ENCODE measurements at places on chromosomes 1 and 21.
A peak's percentile ranks its signal among the peaks of the same experiment; 100 is the strongest.

DNA sequence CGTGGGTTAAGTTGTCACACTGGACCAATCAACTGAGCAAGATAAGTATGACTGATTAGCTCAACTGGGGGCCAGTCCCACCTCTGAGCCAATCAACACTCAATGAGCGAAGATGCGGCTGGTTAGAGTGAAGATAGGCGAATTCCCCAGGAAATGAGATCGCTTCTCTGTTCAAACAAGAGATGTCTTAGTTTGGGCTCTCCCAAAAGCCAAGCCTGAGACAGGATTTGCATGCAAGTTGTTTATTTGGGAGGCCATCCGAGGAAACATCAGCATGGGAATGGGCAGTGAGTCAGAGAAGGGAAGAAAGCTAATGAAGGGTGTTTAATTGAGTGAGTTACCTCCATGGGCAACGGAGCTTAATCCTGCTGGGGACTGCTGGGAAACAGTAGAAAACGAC, 4.9 kb upstream of the GJB5 start:
- H3K36me3 ChIP-seq, result no peaks in the 10 kb centered on the region
- H3K27me3 ChIP-seq, result peaks cover 16% of the 10 kb centered on the region
- DNase-seq, result no peak
- H3K27ac ChIP-seq, result no peak overlapping the region
- no peaks in the 10 kb centered on the region for H3K4me1 ChIP-seq
- H3K4me3 ChIP-seq, result no peak overlapping the region

DNA sequence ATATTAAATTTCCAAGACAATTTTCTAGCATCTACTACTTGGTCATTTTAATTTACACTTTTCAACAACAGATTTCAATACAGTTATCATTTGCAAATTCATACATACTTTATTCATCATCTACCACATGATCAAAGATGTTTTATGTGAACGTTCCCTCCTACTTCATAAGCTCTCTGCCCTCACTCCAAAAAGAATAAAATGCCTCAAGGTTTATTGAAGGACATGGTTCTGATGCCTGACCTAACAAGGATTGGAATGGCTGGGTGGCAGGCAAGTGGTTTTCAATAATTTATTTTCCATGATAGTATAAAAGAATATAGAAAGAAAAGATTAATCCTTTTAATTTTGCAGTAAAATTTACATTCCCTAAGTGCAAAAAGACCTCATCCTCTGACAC, 5.4 kb downstream of the CDKN2C start:
- peaks cover 23% of the 10 kb centered on the region for H3K27me3 ChIP-seq
- H3K4me3 ChIP-seq, result no peak overlapping the region
- H3K4me1 ChIP-seq, result peaks cover 7% of the 10 kb centered on the region

GRCh38 chr1:46442317-46443161, 47.1 kb upstream of the DMBX1 start:
- no peaks in the 10 kb centered on the region for H3K36me3 ChIP-seq
- H3K4me3 ChIP-seq, result peak overlapping the region; percentile 77
- H3K4me1 ChIP-seq, result peaks cover 13% of the 10 kb centered on the region
- peaks cover 28% of the 10 kb centered on the region for H3K27me3 ChIP-seq

- no peak overlapping the region for H3K4me3 ChIP-seq
- H3K4me1 ChIP-seq, result peaks cover 11% of the 10 kb centered on the region
- peaks cover 3% of the 10 kb centered on the region for H3K27me3 ChIP-seq
- DNase-seq, result no peak
These were observed 28.5 kb downstream of the MAP3K21 start for GRCh38 chr1:233355841-233356704.

DNA sequence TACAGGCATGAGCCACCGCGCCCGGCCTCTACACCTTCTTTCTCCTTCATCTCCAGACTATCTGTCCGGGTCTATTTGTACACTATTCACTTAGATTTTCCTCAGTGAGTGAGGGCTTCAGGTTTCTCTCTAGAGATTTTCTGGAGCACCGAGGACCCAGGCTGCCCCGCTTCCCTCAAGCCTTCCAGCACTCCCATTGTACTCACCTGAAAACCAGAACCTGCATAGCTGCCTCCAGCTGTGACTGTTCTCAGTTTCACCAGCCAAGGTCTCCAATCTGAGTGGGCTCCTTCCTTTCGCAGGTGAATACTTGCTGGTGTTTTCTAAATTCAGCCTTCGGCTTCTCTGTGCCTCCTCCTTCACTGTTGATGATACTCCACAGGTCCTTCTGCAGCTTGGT, 12.9 kb upstream of the DMAP1 start:
- no peak overlapping the region for H3K27ac ChIP-seq
- no peak overlapping the region for H3K4me3 ChIP-seq
- no peaks in the 10 kb centered on the region for H3K36me3 ChIP-seq
- H3K27me3 ChIP-seq, result peaks cover 1% of the 10 kb centered on the region
- H3K4me1 ChIP-seq, result no peaks in the 10 kb centered on the region

GRCh38 chr1:183178545-183178944, 7.5 kb upstream of the LAMC2 start:
- H3K4me1 ChIP-seq, result peaks cover 5% of the 10 kb centered on the region
- no peak overlapping the region for H3K27ac ChIP-seq
- peaks cover 2% of the 10 kb centered on the region for H3K36me3 ChIP-seq
- no peak for DNase-seq
- H3K4me3 ChIP-seq, result no peak overlapping the region
- peaks cover 5% of the 10 kb centered on the region for H3K27me3 ChIP-seq

GRCh38 chr1:232462213-232462612, 167.7 kb downstream of the SIPA1L2 start:
- H3K27me3 ChIP-seq, result no peaks in the 10 kb centered on the region
- no peak for DNase-seq
- H3K27ac ChIP-seq, result no peak overlapping the region

GRCh38 chr1:212012034-212012740, 23.2 kb downstream of the INTS7 start:
- peaks cover 7% of the 10 kb centered on the region for H3K36me3 ChIP-seq
- H3K27me3 ChIP-seq, result no peaks in the 10 kb centered on the region
- peaks cover 2% of the 10 kb centered on the region for H3K4me1 ChIP-seq
- H3K4me3 ChIP-seq, result no peak overlapping the region
- H3K27ac ChIP-seq, result no peak overlapping the region

DNA sequence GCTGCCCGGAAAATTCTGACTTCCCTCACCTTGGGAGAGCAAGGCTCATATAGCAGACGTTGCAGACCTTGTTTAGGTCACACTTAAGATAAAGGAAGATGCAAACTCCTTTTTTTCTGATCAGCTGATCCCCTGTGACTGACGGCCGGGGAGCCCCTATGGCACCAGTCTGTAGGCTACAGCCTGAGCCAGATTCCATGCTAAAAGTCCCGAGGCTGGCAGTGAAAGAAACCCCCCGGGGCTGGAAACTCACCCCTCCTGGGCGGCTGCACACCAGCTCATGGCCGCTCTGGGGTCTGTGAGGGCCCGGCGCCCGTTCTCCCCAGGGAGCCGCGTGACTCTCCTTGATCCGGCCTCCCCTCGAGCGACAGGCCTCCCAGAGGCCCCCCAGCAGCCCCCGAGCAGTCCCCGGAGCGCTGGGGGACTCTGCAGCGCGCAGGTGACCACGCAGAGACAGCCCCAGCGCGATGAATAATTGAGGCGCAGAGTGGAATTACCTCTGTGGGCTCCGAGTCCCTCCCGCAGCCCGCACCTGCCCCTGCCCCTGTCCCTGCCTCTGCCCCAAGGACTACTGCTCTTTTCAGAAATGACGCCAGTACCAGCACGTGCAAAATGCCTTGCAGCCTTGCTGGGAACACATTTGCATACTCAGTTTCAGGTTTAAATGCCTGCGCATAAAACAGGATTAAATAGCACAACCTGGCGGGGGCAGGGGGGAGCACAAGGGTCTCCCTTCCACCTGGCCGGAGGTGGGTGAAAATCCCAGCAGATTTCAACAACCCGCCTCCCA, 62.6 kb upstream of the CLDN14 start:
- peaks cover 4% of the 10 kb centered on the region for H3K27me3 ChIP-seq
- no peak for DNase-seq
- no peaks in the 10 kb centered on the region for H3K36me3 ChIP-seq
- H3K4me1 ChIP-seq, result no peaks in the 10 kb centered on the region

DNA sequence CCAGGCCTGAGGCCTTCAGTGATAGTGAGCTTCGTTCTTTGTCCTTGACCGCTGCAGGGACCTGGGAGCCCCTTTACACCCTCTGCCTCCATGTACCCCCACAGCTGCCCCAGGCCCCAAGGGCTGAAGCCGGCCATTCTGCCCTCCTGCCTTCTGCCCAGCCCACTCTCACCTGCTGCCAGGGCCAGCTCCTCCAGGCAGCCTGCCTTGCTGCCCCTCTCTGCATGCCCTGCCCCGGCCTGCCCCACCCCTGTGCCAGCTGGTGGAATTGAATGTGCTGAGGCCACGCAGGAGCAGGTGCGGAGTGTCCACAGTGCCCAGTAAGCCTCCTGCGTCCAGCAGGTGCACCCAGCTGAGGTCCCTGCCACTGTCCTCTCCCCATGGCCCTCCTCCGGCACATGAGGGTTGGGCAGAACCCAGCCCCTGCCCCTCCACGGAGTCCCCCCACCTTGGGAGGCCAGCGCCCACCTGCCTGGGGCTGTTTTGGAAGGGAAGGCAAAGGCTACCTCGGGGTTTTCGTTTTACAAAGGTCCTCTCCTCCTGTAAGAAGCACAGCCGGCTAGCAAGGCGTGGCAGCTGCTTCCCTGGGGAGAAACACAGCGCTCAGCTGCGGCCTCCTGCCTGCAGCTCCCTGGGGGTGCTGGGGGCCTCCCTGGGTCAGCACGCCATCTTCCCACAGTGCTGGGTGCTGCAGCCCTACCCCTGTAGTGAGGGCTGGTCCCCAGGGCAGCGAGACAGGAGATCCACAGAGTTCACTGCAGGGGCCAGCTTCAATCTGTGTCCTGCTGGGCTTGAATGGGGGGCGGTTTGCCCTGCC, 21.0 kb downstream of the MMEL1 start:
- H3K36me3 ChIP-seq, result peaks cover 5% of the 10 kb centered on the region
- peaks cover 15% of the 10 kb centered on the region for H3K27me3 ChIP-seq
- no peak overlapping the region for H3K27ac ChIP-seq
- no peak overlapping the region for H3K4me3 ChIP-seq
- no peak for DNase-seq

DNA sequence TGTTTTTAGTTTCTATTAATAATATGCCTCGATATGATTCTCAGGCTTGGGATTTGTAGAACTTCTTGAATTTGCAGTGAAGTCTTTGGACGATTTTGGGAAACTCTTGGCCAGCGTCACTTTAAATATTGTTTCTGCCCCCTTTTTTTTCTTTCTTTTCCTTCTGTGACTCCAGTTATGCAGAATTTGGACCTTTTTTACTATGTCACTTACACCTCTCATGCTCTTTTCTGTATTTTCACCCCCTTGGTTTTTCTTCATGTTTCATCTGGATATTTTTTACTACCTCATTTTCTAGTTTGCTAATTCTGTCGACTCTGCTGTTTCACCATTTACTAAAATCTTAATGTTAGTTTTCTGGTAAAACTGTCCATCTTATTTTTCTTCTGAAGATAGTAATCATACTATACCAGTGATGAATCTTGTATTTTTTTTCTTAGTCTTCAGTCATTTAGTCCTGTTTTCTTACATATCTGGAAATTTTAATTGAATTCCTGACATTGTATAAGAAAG, 173.6 kb downstream of the DHRS3 start:
- H3K4me3 ChIP-seq, result no peak overlapping the region
- H3K4me1 ChIP-seq, result peaks cover 10% of the 10 kb centered on the region
- H3K36me3 ChIP-seq, result peaks cover 31% of the 10 kb centered on the region
- no peak for DNase-seq
- H3K27ac ChIP-seq, result no peak overlapping the region
- H3K27me3 ChIP-seq, result no peaks in the 10 kb centered on the region

DNA sequence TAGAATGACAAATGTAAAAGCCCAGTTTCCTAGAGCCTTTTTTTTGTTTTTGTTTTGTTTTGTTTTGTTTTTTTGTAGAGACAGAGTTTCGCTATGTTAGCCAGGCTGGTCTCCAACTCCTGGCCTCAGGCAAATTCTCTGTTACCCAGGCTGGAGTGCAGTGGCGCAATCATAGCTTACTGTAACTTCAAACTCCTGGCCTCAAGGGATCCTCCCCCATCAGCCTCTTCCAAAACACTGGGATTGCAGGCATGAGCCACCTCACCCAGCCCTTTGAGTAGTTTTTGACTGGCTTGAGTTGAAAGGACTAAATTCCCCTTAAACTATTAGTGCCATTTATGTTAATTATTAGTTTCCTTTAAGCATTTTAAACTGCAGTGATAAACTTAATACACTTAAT, 28.8 kb upstream of the ZBTB18 start:
- no peak overlapping the region for H3K27ac ChIP-seq
- no peak overlapping the region for H3K4me3 ChIP-seq
- peaks cover 13% of the 10 kb centered on the region for H3K27me3 ChIP-seq
- no peaks in the 10 kb centered on the region for H3K4me1 ChIP-seq
- H3K36me3 ChIP-seq, result peaks cover 4% of the 10 kb centered on the region

GRCh38 chr1:168453056-168453455, 90.7 kb downstream of the XCL2 start:
- H3K27me3 ChIP-seq, result peaks cover 6% of the 10 kb centered on the region
- H3K4me3 ChIP-seq, result no peak overlapping the region
- no peaks in the 10 kb centered on the region for H3K4me1 ChIP-seq
- H3K36me3 ChIP-seq, result no peaks in the 10 kb centered on the region
- no peak overlapping the region for H3K27ac ChIP-seq
- DNase-seq, result no peak

GRCh38 chr1:46718340-46718726, 581 bp downstream of the EFCAB14 start:
- H3K27ac ChIP-seq, result peak overlapping the region; percentile 87
- H3K36me3 ChIP-seq, result peaks cover 9% of the 10 kb centered on the region
- H3K27me3 ChIP-seq, result no peaks in the 10 kb centered on the region
- no peak for DNase-seq
- peak overlapping the region; percentile 92 for H3K4me3 ChIP-seq

GRCh38 chr1:38038861-38039260, 7.7 kb downstream of the POU3F1 start:
- no peak for DNase-seq
- H3K4me1 ChIP-seq, result peaks cover 8% of the 10 kb centered on the region
- peaks cover 2% of the 10 kb centered on the region for H3K36me3 ChIP-seq
- H3K4me3 ChIP-seq, result no peak overlapping the region

GRCh38 chr1:37342736-37343135, 131.6 kb upstream of the ZC3H12A start:
- DNase-seq, result no peak
- no peak overlapping the region for H3K4me3 ChIP-seq
- H3K4me1 ChIP-seq, result peaks cover 2% of the 10 kb centered on the region
- no peaks in the 10 kb centered on the region for H3K36me3 ChIP-seq
- peaks cover 14% of the 10 kb centered on the region for H3K27me3 ChIP-seq
- H3K27ac ChIP-seq, result no peak overlapping the region

DNA sequence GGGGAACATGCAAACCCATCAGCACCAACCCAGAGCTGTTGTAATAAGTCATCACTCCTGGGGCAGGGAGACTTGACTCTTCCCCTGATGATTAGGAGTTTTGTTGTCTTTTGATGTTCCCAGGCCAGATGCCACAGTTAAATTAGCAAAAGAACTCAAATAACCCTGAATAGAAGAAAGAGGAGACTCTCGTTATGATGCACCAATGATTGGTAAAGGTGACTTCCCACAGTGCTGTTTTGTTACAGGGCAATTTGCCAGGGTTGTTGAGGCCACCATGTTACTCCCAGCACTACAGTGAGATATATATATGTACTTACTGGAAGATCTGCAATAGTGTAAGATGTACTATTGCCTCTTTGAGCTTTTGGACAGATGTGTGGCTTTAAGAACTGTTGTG, 24.3 kb upstream of the RCAN1 start:
- no peak for DNase-seq
- H3K27ac ChIP-seq, result no peak overlapping the region
- H3K36me3 ChIP-seq, result no peaks in the 10 kb centered on the region
- no peak overlapping the region for H3K4me3 ChIP-seq

- H3K4me3 ChIP-seq, result no peak overlapping the region
- H3K27me3 ChIP-seq, result peaks cover 14% of the 10 kb centered on the region
- no peaks in the 10 kb centered on the region for H3K36me3 ChIP-seq
- no peaks in the 10 kb centered on the region for H3K4me1 ChIP-seq
- H3K27ac ChIP-seq, result no peak overlapping the region
These were observed 53.6 kb upstream of the SSBP3 start for GRCh38 chr1:54459726-54460191.

GRCh38 chr1:161843156-161843555, 77.0 kb downstream of the ATF6 start:
- peaks cover 31% of the 10 kb centered on the region for H3K36me3 ChIP-seq
- H3K4me3 ChIP-seq, result no peak overlapping the region
- DNase-seq, result no peak

Data from memory B cell (primary cell).